ENCODE measurements at places on chromosomes 4 and X.
A peak's percentile ranks its signal among the peaks of the same experiment; 100 is the strongest.

- DNase-seq = no peak
These were observed 421.0 kb downstream of the ADAM29 start for GRCh38 chr4:175339100-175339707.

GRCh38 chr4:34733185-34733941 is 1511.0 kb downstream of the ARAP2 start:
- no peak for DNase-seq

DNA sequence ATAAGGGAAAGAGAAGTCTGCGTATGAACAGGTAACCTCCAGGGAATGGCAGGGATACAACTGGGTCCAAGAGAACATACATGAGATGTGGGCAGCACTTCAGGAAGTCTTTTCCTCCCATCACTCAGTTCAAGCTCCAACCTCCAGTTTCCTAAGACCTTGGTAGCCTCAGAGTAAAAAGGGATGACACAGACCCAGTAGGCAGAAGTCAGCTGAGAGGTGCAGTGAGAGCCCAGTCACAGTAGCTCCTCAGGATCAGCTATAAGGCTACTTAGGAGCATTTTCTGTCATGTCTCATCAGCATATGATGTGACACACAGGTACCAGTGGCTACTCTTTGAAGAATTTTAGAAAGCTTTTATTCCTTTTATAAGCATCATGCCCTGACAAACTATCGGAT is 12.5 kb upstream of the STS start:
- no peak for DNase-seq

DNA sequence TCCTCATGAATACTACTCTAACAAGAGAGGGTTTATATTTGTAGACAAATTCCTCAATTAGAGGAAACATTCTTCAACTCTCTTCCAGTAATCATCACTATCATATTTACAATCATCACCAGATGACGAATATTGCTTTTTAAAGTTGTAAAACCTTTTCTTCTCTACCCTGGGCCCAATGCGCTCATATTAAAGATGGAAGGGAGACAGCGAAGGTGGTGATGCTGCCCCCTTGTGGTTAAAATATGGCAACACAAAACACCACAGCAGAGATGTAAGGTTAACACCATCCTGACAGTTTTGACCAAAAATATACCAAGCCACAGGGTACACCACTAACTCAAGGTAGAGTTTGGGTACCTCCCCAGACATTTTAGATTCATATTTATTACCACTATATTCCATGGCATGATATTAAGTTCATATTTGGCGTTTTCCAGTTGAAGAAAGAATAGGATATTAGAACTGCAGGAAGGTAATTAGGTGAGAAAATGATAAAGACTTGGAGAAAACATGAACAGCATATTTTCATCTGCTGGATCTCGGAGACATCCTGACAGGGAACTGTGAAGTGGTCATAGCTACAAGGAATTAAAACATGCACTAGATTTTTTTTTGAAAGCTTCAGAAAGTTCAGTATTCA is 72.8 kb downstream of the SLC9A7 start:
- DNase-seq = no peak

DNA sequence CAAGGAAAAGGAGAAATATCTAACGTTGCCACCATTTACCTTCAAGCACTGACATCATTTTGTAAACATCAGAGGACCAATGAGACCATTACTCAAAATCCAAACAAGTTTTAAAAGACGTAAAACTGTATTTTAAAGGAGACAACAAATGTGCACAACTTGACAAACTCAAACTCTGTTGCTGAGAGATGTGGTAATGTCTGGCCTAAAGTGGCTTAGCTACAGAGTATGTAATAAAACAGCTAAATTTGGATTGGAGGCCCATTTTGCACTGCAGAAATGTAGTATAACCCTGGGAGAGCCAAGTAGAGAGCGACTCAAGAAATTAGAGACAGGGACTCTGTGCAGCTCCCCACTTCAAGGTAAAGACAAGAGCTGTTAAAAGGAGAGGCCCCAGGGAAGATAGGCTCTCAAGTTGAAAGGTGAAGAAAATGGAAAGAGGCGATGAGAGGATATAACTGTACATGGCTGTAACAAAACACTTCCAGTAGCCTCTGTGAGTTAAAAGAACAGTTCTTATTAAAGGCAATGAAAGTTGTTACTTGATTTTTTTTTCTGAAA is 20.3 kb downstream of the UNC5C start:
- no peak for DNase-seq

GRCh38 chr4:114636192-114636935 is 37.8 kb downstream of the UGT8 start:
- no peak for DNase-seq

- no peak for DNase-seq
These were observed 1991.1 kb downstream of the ARAP2 start for GRCh38 chr4:34253239-34253638.

- no peak for DNase-seq
These were observed 180.5 kb downstream of the PTTG2 start for GRCh38 chr4:38140643-38141203.

GRCh38 chr4:144646523-144647094 is 653 bp downstream of the HHIP start:
- DNase-seq = no peak

GRCh38 chrX:11254417-11255109 is 38.6 kb upstream of the AMELX start:
- no peak for DNase-seq

- no peak for DNase-seq
These were observed 5.4 kb downstream of the ALPK1 start for GRCh38 chr4:112302320-112303274.

DNA sequence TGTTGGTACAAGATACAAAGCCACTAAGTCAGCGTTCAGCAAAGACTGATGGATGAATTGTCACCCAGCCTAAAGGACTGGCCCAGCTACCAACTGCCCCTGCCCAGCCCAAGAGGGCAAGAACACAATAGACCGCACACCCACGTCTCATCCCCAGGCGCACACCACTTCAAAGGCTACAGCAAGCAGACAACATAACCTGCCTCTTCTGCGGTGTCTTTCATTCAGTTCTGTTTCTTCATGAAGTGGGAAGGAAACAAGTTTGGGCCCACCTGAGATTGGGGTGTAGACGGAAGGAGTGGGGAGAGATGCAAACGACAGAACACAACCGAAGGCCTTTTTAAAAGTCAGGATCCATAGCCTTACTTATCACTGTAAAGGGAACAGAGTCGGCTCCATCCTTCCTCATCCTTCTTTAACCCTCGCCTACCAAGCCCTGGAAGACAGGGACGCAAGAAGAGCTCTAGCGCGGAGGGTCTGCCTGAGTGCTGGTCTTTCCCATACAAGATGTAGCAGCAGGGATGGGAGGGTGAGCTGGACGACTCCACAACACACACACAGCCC is 691 bp downstream of the SCARB2 start:
- no peak for DNase-seq

- DNase-seq = no peak
These were observed 161.8 kb downstream of the FNIP2 start for GRCh38 chr4:158930639-158930972.

DNA sequence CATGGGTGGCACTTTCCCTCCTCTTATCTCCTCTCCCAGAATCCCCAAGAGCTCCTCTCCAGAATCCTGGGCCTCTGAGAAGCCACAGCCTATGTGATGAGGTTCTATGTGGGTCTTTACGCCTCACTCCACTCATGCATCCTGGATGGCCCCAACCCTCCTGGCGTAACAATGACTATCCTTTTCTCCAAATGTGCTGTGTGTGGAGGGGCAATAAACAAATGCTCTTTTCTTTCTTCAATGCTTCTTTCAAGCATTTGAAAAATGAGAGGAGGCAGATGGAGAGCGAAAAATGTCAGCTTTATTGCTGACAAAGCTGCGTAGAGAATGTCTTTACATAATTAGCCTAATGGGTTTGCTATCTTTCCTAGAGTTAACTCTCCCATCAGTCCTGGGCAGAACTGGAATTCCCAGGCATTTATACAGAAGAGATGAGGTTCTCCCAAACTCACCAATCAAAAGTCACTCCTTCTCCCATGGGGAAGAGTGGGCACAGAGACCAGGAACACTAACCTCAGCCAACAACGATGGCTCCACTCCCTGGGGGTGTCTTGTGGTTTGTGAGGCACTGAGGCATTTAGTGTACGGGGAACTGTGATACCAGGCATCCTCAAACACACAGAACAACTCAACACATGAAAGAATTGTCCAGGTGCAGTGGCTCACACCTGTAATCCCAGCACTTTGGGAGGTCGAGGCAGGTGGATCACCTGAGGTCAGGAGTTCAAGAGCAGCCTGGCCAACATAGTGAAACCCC is 118.9 kb upstream of the SLC34A2 start:
- DNase-seq = no peak

GRCh38 chrX:130171446-130172126 is at the start of gene RAB33A:
Gene RAB33A (plus strand): TSS chrX:130171962. CDS start chrX:130172063, 101 bp downstream.
- peak; percentile 84 for DNase-seq

GRCh38 chr4:100754751-100755150 is 236.9 kb upstream of the EMCN start:
- DNase-seq = no peak

DNA sequence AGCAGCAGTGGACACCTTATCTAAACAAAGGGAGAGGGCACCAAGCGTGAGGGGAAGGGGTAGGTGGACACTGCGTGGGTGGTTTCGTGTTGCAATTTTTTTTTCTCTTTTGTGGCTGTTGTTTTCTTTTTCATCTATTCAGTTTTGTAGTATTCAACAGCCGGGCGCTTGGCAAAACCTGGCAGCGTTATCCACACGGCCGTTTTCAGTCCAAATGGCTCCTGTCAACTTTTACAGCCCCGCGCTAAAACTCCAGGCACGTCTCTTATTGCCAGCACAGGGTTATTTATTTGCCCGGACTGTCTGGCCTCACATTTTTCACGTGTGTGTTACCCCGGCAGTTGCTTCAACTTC is 192.2 kb downstream of the BCOR start:
- DNase-seq = no peak

Data from osteocyte (in vitro differentiated cells).